Activated B cell treated with CpG ODN at 0.5 μM for 24 hours (primary cell): ENCODE measurements at places on chromosomes 2 and 18. TPM values are rescaled to one million over a fixed set of nuclear protein-coding genes. Genes with fewer than 3 reads are reported as not detected.

GRCh38 chr18:12934454-12935071 is 13.2 kb upstream of the SEH1L start:
- DNase-seq, result peak; percentile 62

DNA sequence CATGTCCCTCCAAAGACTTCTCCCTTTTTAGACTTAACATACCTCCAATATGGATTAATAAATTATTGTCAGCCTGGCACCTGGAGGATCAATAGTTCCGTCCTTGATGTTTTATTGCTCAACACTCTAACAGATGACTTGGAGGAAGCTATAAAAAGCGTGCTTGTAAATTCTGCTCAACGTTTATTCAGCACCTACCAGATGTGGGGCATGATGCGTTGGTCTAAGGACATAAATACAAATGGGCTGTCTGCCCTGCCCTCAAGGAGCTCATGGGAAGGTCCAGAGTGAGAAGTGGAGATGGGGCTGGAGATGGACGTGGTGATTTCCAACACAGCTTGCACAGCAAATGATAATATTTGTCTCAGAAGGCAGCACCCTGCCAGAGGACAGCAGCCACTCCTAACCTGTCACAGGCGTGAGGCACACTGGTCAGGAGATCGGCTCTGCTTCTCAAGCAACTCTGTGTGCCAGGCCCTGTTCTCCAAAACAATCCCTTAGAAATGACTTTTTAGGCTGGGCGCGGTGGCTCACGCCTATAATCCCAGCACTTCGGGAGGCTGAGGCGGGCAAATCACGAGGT is 25.5 kb upstream of the ZCCHC2 start:
- no peak for DNase-seq

- DNase-seq, result no peak
Measured at GRCh38 chr18:3468066-3468705, 18.2 kb downstream of the TGIF1 start.

DNA sequence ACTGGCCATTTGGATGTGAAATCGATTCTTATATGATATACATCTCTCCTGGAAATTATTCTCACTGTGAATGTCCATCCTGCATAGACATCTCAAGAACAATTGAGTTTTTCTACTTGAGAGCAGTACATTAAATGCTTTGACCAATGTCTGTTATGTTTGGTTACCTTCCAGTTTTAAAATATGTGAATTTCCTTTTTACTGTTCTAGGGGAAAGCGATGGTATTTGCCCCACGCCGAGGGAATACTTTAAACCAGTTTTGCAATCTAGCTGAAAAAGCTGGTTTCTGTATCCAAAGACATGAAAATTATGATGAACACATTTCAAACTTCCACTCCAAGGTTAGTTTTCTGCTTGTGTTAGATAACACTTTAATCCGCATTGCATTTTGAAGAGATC is 175.3 kb upstream of the SIX3 start:
- no peak for DNase-seq

DNA sequence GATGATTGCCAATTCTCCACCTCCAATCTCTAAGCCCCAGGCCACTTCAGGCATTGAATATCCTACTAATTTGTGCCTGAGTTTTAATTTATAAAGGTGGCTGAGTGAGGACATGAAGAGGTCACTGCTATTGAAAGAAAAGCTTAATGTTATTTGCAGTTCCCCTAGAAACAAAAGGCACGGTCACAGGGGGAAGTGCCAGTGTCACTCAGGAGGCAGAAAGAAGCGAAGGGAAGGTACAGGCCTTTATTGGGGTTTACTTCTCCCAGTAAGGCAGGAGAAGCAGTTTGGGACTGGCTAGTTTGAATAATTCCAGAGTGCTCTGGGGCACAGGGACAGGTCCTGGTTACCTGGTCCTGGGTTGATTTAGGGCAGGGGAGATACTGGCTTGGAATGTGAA is 1.7 kb upstream of the ABHD1 start:
- no peak for DNase-seq

Gene UGT1A4
- not detected in 2 replicates for total RNA-seq
